ENCODE measurements at places on chromosomes 3 and 15.
A peak's percentile ranks its signal among the peaks of the same experiment; 100 is the strongest.

DNA sequence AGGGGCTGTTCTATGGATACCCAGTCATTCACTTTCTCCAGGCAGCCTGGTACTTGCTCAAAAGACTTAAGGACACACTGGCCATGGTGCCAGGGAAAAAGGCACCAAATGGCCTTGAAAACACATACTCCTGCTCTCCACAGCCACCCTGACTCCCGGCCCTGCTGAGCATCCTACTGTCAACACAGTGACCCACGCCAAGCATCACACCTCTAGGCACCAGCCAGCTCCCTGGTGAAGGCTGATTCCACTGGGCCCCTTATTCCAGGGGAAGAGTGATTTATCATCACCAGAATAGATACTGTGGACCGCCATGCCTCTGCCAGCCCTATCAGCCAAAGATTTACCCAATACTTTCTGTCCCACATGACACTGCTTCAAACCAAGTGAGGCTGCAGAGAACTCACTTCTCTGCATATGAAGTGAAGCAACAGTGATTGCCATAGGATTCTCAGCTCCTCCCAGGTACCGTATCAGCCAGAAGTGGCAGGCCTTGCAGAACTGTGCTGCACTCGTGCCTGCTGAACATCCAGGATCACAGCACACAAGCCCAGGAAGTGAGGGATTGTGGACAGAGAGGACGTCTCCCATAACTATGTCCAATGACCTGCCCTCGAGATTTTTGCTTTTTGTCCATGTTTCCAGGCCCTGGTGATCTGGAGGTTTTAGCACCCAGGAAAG, 63.7 kb downstream of the WHAMM start:
- DNase-seq = no peak

DNA sequence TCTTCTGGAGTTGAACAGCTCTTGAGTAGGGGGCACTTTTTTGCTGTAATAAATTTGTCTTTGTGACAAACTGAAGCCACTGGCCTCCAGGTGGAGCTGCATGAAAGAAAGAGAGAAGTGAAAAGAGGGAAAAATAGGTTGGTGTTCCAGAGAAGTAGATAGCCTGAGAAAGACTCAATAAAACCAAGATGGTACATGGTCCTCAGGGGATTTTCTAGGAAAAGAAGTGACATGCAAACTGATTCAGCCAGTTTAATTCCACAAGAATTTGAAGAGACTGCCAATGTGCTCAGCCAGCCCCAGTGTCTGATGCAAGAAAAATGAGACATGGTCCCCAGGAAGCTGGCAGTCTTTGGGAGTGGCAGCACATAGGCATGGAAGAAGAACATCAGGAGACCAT, 152.7 kb downstream of the CD47 start:
- DNase-seq = no peak

DNA sequence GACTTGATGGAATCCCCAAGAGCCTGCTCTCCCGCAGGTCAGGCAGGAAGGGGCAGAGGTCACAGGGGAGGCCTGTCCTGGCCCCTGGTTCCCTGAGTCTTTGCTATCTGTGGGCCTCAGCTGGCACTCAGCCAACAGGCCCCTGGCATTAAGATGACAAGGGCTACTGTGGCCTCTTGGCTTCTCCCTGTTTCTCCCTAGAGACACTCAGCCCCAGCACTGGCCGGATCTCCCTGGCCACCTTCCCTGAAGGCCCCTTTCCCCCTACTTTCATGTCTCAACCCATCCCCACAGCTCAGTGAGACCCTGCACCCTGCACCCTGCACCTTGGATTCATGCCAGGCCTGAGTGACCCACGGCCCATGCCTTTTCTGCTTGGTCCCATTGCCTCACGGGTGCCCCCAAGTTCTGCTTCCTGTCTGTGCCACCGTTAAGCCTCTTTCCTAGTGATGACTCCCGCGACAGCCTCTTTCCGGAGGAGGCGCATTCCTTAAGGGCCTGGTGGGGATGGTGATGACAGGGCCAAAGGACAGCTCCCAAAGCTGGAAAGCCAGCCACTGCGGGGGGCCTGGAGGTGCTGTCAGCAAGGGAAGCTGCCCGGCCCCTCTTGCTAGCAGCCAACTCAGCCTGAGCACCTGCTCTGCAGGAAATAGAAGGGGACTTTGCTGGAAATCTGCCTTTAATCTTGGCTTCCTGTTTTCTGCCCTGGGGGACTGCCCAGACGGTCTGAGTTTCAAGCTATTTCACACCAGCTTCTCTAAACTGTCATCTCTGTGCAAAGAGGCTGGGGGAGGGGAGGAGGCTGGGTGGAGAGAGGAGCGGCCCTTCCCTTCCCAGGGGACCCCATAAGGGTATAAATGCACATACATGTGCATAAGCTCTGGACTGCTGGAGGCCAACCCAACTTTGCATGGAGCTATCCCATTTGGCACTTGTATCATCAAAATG, 4.8 kb upstream of the CSK start:
- DNase-seq = peak; percentile 88

DNA sequence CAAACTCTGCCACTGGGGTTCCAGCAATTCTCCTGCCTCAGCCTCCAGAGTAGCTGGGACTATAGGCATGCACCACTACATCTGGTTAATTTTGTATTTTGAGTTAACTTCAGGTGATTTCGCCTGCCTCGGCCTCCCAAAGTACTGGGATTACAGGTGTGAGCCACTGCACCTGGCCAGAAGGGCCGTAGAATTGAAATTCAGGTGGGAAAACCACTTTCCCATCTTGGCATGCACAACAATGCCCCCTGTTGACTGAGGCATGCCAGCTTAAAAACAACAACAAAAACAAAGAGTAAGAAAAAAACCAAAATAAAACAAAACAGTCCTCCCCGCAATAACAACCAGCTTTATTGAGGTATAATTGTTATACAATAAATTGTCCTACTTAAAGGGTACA, 32.6 kb upstream of the RAB11A start:
- no peak for DNase-seq

DNA sequence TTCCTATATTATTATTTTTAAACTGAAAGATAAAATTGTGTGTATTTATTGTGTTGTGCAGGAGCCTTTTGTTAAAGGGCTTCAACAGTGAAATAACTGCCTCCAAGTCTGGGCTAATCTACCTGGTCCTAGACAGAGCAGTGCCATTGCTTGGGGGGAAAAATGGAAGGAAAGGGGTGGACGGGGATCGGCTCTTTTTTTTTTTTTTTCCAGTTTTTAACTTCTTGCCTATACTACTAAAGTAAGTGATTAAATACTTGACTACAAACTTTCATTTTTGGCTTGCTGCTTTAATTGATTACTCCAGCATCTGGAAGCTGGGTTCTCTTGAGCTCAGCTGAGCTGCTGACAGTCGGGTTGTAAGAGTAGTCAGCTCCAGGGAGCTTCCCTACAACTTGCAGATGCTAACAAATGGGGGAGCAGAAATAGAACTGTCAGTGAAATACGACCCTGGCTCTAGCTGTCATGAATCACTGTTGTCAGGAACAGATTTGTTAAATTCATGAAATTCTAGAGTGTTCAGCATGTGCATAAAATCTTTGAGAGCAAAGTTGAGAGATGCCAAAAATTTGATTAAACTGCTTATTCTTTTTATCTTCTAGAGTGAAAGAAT, 276.7 kb downstream of the ROBO1 start:
- DNase-seq = no peak

GRCh38 chr3:111238885-111239284, 167.3 kb downstream of the NECTIN3 start:
- DNase-seq = peak; percentile 59

DNA sequence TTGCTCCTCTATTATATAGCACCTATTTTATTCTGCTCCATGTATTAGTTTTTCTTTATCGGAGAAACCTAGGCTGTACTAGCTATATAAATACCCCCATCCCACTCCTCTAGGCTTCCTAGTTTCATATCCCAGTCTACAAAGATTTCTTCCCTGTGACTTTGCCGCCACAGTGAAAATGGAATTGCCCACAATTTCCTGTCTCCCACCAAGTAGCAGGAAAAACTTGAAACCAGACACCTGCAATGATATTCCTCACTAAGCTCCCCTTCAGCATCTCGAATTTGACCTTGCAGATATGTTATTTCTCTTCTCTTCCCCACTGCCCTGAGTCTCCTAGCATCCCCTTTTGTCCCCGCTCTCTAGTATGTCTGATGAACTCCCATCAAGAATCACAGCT, 685.8 kb upstream of the CCDC54 start:
- DNase-seq = no peak

DNA sequence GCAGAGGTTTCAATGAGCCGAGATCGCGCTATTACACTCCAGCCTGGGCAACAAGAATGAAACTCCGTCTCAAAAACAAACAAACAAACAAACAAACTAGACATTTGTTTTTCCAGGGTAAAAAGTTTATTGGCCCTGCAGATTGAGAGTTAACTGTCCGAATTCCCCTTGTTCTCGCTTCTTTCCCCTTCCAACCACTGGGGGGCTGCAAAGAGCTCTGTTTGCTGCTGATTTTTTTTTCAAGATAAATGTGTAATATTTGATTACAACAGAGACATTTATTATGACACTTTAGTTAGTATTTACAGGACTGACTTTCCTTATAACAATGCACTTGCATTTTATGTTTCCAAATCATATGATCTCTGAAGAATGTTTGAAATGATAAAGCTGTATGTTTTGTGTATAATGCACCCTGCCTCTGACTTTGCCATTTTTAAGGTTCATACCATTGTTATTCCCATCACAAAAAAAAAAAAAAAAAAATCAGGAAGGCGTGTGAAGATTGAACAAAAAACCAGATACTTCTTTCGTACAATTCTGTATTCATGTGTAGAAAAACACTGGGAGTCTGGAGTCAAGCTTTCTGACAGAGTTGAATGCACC, 2.8 kb downstream of the CLSTN2 start:
- DNase-seq = no peak

DNA sequence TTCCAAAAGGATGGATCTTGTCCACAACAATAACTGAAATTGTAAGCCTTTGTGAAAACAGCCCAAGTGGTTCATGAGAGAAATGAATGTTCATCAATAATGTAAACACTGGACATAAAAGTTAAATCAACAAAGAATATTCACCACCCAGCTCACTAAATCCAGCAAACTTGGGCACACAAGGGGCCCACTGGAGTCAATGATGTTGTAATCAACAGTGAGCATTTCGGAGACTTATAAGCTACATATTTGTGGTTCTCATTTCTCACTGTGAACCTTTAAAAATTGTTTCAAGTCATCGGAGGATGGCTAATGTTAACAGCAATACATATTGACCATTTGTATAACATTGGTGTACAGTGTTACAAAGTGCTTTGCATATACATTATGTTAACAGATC, 63.1 kb downstream of the VGLL4 start:
- no peak for DNase-seq

- no peak for DNase-seq
Measured at GRCh38 chr3:84555629-84556028, 403.2 kb upstream of the CADM2 start.

- DNase-seq = no peak
Measured at GRCh38 chr3:27963519-27963918, 241.4 kb upstream of the EOMES start.

DNA sequence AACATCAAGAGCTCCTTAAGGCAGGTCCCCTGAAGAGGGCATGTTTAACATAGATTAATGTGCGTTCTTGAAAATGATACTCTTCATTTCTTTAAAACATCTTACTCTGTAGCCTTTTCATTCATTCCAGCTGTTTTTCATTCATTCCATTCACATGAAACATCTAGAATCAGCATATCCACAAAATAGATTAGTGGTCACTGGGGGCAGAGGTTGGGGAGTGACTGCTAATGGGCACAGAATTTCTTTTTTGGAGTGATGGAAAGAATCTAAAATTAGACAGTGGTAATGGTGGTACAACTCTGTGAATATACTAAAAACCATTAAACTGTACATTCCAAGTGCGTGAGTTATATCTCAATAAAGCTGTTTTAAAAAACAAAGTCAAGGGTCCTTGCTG, 15.4 kb upstream of the CXCR6 start:
- no peak for DNase-seq

- peak; percentile 35 for DNase-seq
Measured at GRCh38 chr3:25910997-25911396, 121.1 kb downstream of the OXSM start.

- DNase-seq = no peak
Measured at GRCh38 chr3:37892927-37893600, 31.4 kb downstream of the CTDSPL start.

DNA sequence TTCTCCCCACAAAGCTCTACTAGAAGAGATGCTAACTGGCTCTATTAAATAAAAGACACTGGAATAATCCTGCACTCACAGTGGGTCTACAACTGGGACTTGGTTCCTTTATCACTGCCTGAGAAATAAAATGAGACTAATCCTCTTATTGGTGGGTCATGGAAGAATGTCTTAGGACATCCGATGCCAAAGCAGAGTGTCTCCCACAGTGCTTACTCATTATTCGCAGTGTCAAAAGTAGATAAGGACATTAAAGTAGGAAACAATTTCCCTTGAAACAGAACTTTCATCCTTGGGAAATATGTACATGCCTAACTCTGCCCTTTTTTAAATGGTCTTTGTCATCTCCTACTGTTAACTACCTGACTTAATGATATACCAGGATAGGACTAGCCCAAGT, 71.5 kb downstream of the GSK3B start:
- no peak for DNase-seq

- DNase-seq = peak; percentile 10
Measured at GRCh38 chr15:27017168-27017809, 46.3 kb downstream of the GABRG3 start.

- DNase-seq = no peak
Measured at GRCh38 chr3:186099178-186099577, 9.7 kb downstream of the ETV5 start.

DNA sequence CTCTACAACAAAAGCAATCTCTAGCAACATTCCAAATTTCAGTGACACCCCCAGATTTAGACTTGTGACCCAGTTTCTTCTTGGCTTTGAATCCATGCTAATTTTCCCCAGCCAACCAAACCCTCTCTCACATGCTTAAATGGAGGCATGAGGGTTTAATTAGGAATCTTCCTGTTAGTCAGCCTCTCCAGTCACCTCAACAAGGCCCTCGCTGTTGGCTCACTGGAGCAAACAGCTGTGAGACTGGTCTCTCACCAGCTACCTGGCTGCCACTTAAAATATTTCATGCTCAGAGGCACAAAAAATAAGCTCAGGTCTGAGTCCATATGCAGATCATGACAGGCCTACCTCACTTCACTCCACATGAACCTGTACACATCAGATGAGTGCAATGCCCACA, 630.4 kb upstream of the ADAMTS9 start:
- no peak for DNase-seq

DNA sequence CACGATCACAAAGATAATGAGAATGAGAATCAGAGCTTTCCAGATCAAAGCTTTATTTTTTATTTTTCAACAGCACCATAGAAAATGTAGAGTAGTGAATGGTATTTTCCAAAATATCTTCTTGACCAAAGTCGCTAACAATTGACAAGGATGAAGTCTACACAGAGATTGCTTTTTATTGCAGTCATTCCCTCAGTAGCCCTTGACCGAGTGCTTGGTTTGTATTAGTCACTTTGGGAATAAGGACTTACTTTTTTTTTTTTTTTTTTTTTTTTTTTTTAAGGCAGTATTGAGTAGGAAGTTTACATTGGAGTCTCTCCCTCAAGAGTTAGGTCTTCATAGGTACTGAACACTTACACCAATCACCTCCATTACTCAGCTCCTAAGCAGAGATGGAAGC, 39.8 kb downstream of the THRB start:
- DNase-seq = no peak

- DNase-seq = no peak
Measured at GRCh38 chr3:166405896-166406295, 568.7 kb upstream of the BCHE start.

GRCh38 chr3:111333642-111334041, 208.4 kb upstream of the CD96 start:
- no peak for DNase-seq
